ENCODE measurements at places on chromosomes 16 and 17.
A peak's percentile ranks its signal among the peaks of the same experiment; 100 is the strongest.

DNA sequence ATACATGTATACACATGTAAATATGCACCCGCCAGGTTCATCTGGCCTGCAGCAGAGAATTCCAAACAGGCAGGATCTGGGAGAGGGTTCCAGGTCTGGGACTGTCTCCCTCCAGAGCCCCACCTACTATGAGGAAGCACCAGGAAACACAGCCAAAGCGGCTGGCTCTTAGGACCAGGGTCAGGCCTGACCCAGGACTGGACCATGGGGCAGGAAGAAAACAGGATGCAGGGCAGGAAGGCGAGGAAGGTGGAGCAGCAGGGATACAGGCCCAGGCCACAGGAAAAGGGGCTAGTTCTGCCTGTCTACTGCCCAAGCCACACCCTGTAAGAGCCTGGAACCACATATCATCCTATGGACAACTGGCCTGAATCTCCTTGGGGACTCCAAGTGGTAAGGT lies 2.2 kb downstream of the HID1 start:
- no peak for DNase-seq

- DNase-seq = peak; percentile 30
Measured at GRCh38 chr16:70162041-70162451, 11.5 kb upstream of the CLEC18C start.

GRCh38 chr16:85417156-85417860 lies 195.8 kb upstream of the GSE1 start:
- DNase-seq = no peak

DNA sequence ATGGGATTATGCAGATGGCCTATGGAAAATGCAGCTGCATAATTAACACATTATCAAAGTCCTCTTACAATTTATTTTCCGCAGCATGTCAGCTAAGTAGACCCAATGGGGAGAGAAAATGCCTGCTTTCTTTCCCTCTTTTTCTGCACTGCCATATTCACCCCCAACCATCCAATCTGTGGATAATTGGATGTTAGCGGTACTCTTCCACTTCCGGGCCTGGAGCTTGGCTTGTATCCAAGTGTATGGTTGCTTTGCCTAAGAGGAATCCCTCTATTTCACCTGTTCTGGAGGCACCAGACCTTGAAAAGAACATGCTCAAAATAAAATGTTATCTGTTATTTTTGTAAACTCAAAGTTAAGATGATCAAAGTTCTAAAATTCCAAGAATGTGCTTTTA lies 41.1 kb upstream of the CACNG3 start:
- DNase-seq = no peak

GRCh38 chr16:30557707-30557956 lies 542 bp downstream of the ZNF764 start:
- no peak for DNase-seq

- DNase-seq = no peak
Measured at GRCh38 chr17:44314869-44315661, 6.7 kb downstream of the RUNDC3A start.

DNA sequence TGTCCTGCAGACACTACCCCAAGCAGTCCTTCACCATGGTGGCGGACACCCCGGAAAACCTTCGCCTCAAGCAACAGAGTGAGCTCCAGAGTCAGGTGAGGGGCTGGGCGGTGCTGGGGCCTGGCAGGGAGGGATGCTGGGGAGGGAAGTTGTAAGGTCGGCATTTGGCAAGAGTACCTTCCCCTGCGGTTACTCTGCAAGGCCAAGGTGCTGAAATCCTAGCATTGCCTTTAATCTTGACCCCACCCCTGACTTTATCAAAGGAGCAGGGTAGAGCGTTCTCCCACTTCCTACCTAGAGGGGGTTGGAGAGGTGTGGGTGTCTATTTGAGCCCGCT lies 20.5 kb downstream of the LASP1 start:
- no peak for DNase-seq

- DNase-seq = no peak
Measured at GRCh38 chr17:77515227-77515626, 374.5 kb downstream of the SEC14L1 start.

- DNase-seq = no peak
Measured at GRCh38 chr17:62749926-62750325, 58.2 kb downstream of the MARCHF10 start.

GRCh38 chr17:71392715-71393567 lies 727.9 kb upstream of the SOX9 start:
- DNase-seq = no peak

GRCh38 chr17:17041571-17042383 lies 480 bp upstream of the MPRIP start:
- peak; percentile 67 for DNase-seq

- no peak for DNase-seq
Measured at GRCh38 chr16:59913666-59914065, 1179.5 kb upstream of the GOT2 start.

DNA sequence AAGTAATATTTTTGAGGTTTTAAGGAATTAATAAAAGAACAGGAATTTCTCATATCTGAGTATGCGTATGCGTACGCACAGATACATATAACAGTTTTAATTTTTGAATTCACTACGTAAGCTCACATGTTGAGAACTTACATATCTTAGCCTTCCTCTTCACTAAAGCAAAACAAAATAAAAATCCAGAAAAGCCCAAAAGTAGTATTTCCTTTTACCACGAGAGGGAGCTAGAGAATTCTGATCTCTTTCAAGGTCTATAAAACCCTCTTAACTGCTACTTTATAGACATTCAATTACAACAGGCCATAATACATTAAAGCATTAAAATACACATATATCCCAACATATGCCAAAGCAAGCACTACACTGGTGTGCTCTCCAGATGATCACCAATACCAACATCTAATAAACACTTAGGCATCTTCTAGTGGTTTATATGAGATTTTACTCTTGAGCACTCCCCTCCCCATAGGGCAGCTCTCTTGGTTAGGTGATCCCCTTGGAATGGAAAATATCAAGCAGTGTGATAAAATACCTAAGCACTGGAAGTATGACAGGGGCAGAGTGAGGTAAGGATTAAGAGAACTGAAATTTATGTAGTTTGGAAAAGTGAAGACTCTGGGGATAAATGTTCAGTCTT lies 94.0 kb downstream of the SKAP1 start:
- peak; percentile 37 for DNase-seq

- no peak for DNase-seq
Measured at GRCh38 chr17:50605429-50605828, 29.3 kb upstream of the ABCC3 start.

- DNase-seq = no peak
Measured at GRCh38 chr16:76108460-76108859, 168.7 kb upstream of the CNTNAP4 start.
